ENCODE measurements at places on chromosomes 6 and 20. TPM values are rescaled to one million over a fixed set of nuclear protein-coding genes. Genes with fewer than 3 reads are reported as not detected.

The CDC5L gene
- 22.1 TPM for total RNA-seq

The SNAP25 gene
- 16.3 TPM for total RNA-seq

The RAET1E gene
- 5.5 TPM for total RNA-seq

GRCh38 chr6:167572841-167573271 lies 248.0 kb downstream of the TTLL2 start:
- peak; percentile 41 for DNase-seq

DNA sequence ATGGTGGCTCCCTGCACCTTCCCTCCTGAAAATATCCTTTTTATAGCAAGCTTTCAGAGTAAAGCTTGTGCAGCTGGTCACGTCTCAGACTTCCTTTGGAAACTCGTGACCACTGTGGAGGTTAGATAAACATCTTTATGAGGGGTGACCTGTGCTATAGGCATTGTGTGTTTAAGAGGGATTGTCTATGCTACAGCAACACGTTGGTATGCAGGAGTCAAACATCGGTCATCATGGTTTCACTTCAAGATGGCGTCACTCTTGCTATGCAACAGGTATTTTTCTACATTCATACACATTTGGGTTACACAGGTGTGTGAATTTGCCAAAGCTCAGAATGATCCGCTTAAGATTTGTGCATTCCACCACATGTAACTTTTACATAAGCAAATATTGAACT lies 14.6 kb upstream of the BLCAP start:
- DNase-seq, result no peak

DNA sequence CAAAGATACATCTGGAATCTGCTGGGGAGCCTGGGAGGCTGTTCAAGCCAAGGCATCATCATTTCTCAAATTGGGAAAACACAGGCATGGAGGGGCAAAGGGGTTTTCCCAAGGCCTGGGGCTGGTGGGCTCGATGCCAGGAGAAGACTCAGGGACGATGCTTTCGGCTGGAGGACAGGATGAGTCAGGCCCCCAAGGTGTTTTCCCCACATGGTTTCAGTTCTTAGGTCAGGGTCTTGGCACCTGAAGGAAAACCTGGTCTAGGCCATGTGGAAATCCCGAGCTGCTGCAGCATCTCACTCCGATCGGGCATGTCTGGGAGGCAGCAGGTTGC lies 348.1 kb downstream of the CDC5L start:
- DNase-seq, result no peak

DNA sequence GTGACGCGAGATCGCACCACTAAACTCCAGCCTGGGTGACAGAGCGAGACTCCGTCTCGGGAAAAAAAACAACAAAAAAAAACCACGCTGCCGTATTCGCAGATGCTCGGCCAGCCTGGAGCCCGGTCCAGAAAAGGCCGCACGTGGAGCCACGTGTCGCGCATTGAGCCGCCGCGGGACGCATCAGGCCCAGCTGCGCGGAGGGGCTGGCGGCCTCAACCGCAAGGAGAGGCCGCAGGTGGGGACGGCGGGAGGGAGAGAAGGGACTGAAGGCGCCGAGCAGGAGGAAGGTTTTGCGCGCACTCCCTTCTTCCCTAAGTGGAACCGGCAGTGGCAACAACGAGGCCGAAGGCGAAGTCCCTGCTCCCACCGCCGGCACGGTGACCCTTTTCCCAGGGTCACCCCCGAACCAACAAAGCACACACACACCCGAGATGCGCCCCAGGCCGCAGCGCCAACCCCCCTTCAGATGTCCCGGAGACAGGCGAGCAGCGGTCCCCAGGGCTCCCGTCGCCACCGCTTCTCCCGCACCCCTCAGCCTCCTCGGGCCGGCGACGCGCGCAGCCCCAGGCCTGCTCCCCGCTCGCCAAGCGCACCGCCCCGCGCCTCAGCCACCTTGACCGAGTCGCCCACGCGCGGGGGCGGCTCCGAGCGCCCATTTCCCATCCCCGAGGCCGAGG lies 681 bp downstream of the SYCP2 start:
- no peak for DNase-seq

- peak; percentile 63 for DNase-seq
Measured at GRCh38 chr20:44643596-44644229, 7.8 kb downstream of the ADA start.

- DNase-seq, result no peak
Measured at GRCh38 chr6:94372229-94372628, 952.9 kb upstream of the EPHA7 start.

DNA sequence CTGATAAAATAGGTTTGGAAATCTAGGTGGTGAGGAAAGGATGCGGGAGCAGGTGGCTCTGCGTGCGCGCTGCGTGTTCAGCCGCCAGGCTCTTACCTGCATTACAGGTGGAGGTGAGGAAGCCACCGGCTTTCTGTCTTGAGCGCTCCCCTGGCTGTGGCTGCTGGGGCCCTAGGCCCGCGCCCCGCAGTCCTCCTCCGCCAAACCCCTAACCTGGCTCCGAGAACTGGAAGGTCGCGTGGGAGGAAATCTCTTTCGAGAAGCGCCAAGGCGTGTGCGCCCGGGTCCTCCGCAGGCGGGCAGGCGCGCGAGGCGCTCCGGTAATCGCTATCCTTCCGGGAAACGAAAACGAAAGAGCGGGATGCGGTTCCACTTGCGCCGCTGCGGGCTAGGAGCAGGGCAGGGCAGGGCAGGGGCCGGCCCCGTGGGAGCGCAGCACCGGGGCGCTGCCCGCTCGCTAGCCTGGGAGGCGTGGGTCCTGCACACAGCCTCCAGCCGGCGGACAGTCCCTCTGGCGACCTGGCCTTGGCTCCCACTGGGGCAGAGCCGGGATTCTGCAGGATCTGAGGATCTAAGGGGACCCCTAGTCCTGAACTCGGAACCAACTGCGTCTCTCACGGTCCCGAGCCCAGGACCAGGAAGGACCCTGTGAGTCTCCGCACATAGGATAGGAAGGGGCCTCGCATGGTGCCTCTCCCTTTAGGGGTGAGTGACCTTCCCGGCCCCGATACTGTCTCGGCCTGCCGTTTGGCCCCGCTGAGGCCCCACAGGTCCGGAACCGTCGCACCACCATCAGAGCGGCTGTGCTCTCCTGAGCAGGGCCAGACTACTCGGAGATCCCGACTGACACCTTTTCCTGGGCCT lies at the start of gene ETV7:
ETV7 (minus strand) TSS at position 230 of the 864 bp plus-strand sequence; CDS start at position 102, 128 bp downstream.
- no peak for DNase-seq

DNA sequence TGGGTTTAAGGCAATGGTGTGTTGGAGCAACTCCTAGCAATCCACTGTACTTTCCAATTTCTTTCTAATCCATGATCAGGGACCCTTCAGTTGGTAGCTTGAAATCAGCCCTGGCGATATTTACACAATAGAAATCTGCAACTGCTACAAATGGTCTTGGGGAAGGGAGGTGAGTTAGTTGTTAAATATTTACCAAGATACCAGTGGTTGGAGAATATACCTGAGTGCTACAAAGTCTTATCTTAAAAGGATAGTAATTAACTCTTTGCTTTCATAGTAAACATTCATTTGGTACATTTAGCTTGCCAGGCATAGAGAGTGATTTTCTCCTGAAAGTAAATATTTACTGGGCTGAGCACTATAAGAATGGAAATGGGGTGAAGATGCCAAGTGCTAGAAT lies 568.2 kb downstream of the BCKDHB start:
- DNase-seq, result no peak

Data from ureter (tissue), 1 donor.